ENCODE measurements at places on chromosomes 2 and 18. TPM values are rescaled to one million over a fixed set of nuclear protein-coding genes. Genes with fewer than 3 reads are reported as not detected.
A peak's percentile ranks its signal among the peaks of the same experiment; 100 is the strongest.

DNA sequence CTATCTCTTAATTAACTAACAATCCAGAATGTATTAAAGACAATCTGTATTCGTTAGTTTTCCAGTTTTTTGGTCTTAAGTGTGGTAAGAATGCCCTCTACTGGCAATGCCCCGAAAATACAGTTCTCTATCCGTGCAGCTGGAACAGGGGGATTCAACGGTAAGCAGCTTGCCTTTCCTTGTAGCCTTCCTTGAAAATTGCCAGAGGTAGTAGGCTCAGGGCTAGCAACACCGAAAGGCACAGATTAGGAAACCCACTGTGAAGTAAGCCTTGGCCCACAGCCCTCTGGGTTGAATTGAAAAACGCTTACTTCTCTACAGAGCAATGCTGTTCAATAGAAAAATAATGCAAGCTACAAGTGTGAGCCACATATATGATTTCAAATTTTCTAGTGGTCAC, 17.1 kb upstream of the VPS4B start:
- no peak for DNase-seq

- DNase-seq = no peak
Measured at GRCh38 chr2:55771612-55772011, 78.0 kb upstream of the PNPT1 start.

- no peak for DNase-seq
Measured at GRCh38 chr18:57311472-57311871, 40.9 kb upstream of the ST8SIA3 start.

DNA sequence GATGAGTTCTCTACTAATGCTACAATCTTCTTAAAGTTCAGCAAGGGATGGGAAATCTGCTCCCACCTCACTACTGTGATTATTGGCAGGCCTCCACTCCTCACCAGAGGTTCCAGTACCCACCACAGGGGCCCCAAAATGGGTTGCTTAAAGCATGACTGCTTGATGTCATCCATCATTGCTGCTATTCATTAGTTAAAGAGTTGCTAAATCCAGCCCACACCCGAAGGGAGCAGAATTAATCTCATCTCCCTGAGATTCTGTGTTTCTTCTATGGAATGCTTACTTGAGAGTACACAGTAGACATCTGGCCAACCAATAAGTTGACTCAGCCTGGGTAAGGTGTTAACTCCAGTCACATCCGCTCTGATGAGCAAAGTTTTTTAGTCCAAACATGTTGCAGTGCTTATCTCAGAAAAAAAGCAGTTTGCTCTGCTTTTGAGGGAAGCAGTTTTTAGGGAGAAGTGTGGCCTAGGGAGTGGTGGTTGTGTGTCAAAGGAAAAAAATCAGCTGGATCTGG, 690.2 kb upstream of the POU3F3 start:
- DNase-seq = no peak

- DNase-seq = no peak
Measured at GRCh38 chr18:79812052-79812451, 14.3 kb downstream of the KCNG2 start.

DNA sequence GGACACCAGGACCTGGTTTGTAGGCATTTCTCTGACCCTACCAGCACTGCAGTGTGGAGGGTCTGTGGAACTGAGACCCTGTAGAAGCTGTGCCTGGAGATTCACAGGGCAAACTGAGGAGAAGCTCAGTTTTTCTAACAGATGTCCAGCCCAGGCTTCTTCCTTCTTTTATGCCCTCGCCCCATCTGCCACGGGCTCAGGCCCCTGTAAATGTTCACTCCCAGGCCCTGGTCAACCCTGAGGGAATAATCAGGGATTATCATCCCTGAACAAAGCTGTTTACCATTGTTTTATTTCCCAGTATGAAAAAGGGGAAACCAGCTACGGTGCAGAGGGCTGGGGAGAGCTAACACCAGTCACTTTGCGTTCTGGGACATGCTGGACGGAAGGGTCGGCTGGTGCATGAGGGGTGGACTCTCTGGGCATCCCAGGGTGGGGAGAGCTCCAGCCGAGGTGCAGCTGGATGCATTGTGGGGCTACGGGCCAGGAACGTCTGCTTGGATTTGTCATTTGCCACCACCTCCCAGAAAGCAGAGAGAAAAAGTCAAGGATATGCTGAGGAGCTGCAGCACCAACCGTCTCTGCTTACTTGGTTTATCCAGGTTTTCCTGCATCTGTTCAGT, 183.8 kb downstream of the TFCP2L1 start:
- DNase-seq = peak; percentile 38

DNA sequence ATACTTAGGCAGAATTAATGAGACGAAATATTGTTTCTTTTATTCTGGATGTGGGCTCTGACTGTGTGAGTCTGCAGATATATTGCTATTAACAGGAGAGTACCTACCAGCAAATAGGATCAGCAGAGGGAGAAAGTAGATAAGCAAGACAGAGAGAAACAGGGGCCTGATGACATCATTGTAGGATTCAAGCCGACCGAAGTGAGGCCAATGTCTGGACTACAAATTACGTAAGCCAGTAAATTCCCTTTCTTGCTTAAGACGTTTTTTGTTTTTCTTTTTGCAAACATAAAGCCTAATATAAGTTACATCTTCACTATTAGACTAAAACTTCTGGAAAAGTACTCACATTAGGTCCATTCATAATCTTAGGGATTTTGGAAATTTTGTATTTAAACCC, 21.4 kb upstream of the PTPRM start:
- DNase-seq = no peak

GRCh38 chr2:240991378-240992263, 6.8 kb upstream of the SNED1 start:
- DNase-seq = peak; percentile 96

DNA sequence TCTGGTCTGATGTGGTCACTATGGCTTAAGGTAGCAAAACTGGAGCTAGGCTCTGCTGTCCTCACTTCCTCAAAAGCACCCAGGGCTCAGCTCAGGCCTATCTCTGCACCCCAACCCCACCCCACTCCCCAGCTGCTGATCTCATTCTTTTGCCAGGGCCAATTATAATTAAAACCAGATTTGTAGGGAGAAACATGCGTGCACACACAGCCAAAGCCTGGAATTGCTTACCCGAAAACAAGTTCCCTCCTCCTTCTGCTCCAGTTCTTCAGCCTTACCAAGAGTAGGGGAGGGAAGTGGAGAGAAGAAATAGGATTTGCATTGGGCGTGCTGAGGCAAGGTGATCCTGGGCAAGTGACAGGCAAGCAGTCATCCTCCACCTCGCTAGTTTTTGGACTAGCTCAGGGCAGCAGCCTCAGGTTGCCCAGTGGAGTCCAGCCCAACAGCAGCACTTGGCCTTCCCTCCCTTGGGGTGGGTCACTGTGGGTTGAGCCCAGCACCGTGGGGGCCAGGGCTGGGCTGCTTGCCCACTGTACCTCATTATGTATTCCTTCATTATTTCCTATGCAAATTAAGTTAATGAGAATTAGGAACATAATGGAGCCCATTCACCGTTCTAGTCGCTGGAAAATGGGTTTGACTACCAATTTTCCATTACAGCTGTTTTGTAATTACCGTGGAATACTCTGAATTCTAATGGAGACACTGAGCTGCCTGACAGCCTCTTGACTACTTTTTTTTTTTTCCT, 199.1 kb upstream of the CELF4 start:
- DNase-seq = no peak

- DNase-seq = no peak
Measured at GRCh38 chr18:62778976-62779869, 63.9 kb downstream of the PHLPP1 start.

- DNase-seq = no peak
Measured at GRCh38 chr2:18991177-18992168, 366.9 kb downstream of the OSR1 start.

- DNase-seq = no peak
Measured at GRCh38 chr2:64722291-64723044, 68.8 kb upstream of the SERTAD2 start.

GRCh38 chr2:132267105-132267497, 105.3 kb upstream of the ANKRD30BL start:
- no peak for DNase-seq

DNA sequence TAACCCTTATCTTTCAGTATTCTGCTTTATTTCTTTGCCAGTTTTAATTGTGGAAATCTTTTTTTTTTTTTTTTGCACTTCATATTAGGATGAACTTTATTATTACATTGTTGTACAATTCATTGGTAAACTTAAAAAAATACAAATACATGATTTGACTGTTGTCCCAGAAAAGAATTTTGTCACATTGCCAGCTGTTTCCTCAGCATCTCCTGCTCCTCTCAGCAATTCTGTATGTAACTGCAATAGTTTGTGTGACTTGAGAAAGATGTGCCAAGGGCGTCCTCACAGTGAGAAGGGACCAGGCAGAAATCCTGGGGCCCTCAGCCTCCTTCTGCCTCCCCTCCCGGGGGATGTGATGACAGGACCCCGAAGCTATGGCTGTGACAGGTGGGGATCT, 254.4 kb downstream of the NBAS start:
- DNase-seq = no peak

- no peak for DNase-seq
Measured at GRCh38 chr2:68767031-68767961, 32.7 kb downstream of the ARHGAP25 start.

- no peak for DNase-seq
Measured at GRCh38 chr2:137525641-137526190, 438.6 kb upstream of the HNMT start.

DNA sequence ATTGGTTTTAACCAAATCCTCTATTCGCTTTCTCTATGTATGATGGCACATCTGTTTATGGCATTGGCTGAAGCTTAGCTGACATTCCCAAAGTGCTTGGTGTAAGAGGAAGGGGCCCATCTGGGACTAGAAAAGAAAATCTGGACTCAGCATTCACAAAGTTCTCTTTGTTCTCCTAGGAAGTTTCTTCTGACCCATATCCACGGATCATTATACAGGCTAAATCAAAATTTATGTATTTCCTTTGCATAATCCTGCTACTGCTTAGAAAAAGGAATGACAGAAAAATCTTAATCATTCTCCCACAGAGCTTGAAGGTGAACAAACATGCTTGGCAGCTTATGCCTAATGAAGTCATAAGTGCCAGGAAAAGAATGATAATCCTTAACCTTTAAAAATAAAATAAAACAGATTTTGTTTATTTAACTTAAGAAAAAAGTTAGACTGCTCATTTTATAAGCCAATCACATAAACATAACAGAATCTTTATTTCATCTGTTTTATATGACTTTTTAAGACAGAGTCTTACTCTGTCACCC, 88.4 kb downstream of the NYAP2 start:
- DNase-seq = no peak

DNA sequence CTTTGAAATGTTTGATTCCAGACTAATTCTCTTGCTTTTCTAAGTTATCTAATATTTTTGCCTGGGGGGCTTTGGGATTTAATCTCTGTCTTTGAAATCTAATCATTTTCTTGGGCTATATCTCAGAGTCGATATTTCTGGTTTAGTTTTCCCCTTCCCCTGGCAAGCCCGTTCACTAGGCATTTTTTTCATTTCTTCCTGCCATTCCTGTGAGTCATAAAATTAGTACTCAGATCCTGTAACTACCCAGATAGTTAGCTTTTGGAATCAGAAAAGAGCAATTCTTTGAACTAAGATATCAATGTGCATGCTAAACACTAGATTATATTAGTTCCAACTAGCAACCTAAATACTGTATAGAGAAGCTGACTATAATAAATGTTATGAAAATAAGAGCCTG, 29.4 kb upstream of the RNF149 start:
- no peak for DNase-seq

Gene CPO
- 0.24 TPM for total RNA-seq

Gene SCG2
- total RNA-seq = 5.4 TPM

Gene STAT4
- total RNA-seq = 2.5 TPM

Gene TMEM178A
- total RNA-seq = 0.69 TPM

Gene IL1RL2
- total RNA-seq = 0.24 TPM

Gene SCYGR6
- not detected for total RNA-seq

All from posterior vena cava (tissue), 2 donors.